Melanocyte of skin (primary cell): ENCODE measurements at places on chromosomes 2 and 18. TPM values are rescaled to one million over a fixed set of nuclear protein-coding genes. Genes with fewer than 3 reads are reported as not detected.

The CPS1 gene
- total RNA-seq: 32.0 and 64.3 TPM in 2 replicates

The NT5C1B gene
- total RNA-seq: not detected in 2 replicates

The RBM44 gene
- total RNA-seq: 0.34 and 0.36 TPM in 2 replicates

The KCNE4 gene
- total RNA-seq: 4.8 and 17.8 TPM in 2 replicates

The TMEFF2 gene
- total RNA-seq: not detected in 2 replicates
